ENCODE measurements at places on chromosomes 12 and 14.

DNA sequence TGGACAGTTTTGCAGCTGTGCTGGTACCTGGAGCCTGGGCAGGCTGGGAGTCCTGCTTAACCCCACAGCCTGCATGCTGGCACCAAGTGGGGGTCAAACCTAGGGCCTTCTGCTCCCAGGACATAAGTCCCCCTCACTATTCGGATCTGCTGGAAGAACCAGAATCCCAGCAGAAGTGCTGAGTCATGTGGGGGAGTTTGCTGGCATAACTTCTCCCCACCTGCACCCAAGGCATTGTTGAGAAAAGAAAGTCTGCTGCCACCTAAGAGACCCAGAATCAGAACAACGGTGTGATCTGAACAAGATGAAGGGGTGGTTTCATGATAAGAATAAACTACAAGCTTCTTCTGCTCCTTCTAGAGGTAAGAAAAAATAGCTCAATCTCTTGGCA is 102.7 kb downstream of the RBM19 start:
- no peak for DNase-seq

GRCh38 chr12:2429032-2429431 is 365.7 kb upstream of the FKBP4 start:
- DNase-seq = no peak

- DNase-seq = no peak
Observed at GRCh38 chr12:3123729-3124128, 46.5 kb downstream of the TSPAN9 start.

- no peak for DNase-seq
Observed at GRCh38 chr14:104927432-104927816, 2.7 kb downstream of the PLD4 start.

Measured in ACHN (cell line).